ENCODE measurements at places on chromosomes 7 and 10. TPM values are rescaled to one million over a fixed set of nuclear protein-coding genes. Genes with fewer than 3 reads are reported as not detected.

DNA sequence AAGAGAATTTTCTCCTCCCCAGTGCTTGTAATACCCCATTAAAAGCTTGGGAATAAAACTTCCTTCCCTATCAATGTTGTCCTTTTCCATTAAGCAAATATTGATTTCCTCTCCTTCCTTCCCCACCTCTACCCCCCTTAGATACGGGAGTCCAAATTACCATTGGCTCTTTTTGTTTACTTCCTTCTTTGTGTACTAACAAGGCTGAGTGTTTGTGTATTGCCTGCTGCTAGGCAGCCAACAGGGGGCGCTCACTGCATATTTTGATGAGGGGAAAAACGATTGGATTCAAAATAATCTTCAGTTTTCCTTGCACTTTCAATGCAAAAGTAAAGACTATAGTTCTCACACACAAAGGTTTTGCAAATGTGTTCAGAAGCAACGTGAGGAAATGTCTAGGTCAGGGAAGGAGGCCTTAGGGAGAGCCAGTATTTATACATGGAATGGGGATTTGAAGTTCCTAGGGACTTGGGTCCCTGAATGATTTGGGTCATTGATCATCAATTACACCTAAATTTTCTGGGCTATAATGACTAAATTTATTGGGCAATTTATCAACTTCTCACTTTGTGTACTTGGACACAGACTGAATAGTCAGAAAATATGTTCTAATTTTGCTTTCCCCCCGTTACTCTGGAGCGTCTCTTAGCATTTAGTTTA is 23.6 kb upstream of the VPS41 start:
- H3K36me3 ChIP-seq = no peaks in the 10 kb centered on the region
- no peaks in the 10 kb centered on the region for H3K4me1 ChIP-seq
- H3K27me3 ChIP-seq = peaks cover 2% of the 10 kb centered on the region
- DNase-seq = peak; percentile 73
- H3K27ac ChIP-seq = no peak overlapping the region

DNA sequence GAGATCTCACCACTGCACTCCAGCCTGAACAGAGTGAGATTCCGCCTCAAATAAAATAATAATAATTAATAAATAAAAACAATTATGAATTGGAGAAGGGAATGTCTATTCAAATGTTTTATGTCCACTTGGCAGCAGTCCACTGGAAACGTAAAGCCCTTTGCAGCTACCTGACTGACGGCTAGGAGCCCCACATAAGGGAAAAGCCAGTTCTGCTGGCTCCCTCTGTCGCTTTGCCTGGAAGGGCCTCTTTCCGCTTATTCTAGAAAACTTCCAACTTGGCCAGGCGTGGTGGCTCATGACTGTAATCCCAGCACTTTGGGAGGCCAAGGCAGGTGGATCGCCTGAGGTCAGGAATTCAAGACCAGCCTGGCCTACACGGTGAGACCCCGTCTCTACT is 6.1 kb upstream of the TNS3 start:
- H3K27me3 ChIP-seq = peaks cover 7% of the 10 kb centered on the region
- no peak overlapping the region for H3K27ac ChIP-seq
- H3K36me3 ChIP-seq = no peaks in the 10 kb centered on the region
- no peak overlapping the region for H3K4me3 ChIP-seq

DNA sequence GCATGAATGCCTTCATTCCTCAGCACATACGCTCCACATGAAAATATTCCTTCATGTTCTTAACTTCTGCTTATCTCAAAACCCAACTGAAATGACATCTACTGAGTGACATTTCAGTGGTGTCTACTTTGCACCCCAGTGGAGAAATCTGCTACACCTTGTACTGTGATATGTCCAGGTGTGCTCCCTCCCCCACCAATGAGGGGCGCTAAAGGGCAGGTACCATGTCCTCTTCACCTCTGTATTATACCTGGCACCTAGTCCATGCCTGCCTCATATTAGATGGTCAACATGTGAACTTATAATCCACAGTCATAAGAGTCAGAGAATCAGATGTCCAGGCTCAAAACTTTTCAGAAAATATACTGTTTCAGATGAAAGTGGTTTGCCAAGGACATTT is 2.1 kb downstream of the PAXIP1 start:
- H3K4me3 ChIP-seq = no peak overlapping the region
- H3K4me1 ChIP-seq = peaks cover 10% of the 10 kb centered on the region
- H3K36me3 ChIP-seq = peaks cover 31% of the 10 kb centered on the region

DNA sequence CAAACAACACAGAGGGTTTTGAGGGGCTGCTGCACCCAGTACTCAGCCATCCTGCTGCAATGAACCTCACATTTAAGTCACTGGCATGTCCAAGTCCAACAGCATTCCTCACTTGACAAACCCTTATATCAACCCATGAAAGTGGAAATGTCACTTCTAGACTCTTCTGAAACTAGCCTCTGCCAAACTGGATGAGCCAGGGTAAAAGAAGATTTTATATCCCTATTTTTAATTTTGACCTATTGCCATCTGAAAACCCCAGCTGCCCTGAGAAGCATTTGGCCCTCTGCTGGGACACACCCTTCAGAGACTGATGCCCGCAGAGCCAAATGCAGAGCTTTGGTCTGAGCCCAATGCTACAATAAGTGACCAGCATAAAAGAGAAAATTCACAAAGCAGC is 201.1 kb downstream of the ANK3 start:
- H3K27ac ChIP-seq = no peak overlapping the region
- no peak overlapping the region for H3K4me3 ChIP-seq
- no peaks in the 10 kb centered on the region for H3K4me1 ChIP-seq
- no peaks in the 10 kb centered on the region for H3K36me3 ChIP-seq

Gene ZNF775
- total RNA-seq = 4.7 TPM

Gene MAPK8
- total RNA-seq = 40.5 TPM

Gene PIP
- not detected for total RNA-seq

Gene HABP2
- total RNA-seq = not detected

Gene SRGN
- 279 TPM for total RNA-seq

Gene TAS2R5
- 0.83 TPM for total RNA-seq

Gene PALD1
- 6.8 TPM for total RNA-seq

Measured in activated CD8-positive, alpha-beta T cell treated with anti-CD3 and anti-CD28 coated beads for 36 hours (primary cell).